PC-9 (cell line): ENCODE measurements at places on chromosomes 7 and 10. TPM values are rescaled to one million over a fixed set of nuclear protein-coding genes. Genes with fewer than 3 reads are reported as not detected.
A peak's percentile ranks its signal among the peaks of the same experiment; 100 is the strongest.

DNA sequence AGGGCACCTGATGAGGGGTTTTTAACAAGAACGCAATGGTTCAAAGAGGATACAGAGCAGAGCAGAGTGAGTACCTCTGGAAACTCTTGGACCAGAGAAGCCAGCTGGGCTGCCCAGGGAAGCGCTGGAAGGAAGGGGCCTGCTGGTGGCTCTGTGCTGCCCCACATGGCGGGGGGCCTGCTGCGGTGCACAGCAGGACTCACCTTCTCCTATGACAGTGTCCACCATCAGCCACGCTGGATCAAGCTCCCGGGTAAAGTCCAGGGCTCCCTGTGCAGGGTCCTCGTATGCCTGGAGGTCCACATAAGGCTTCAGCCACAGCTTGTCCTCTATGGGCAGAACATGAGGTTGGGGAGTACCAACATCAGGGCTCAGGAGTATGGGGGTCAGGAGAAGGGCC lies 12.5 kb downstream of the EPHA1 start:
- H3K4me3 ChIP-seq = no peak overlapping the region
- H3K36me3 ChIP-seq = 0 out of 2 replicates have a peak, but pooled peaks cover 9% of the 10 kb centered on the region
- no peaks in the 10 kb centered on the region for H3K27me3 ChIP-seq
- H3K4me1 ChIP-seq = no peaks in the 10 kb centered on the region
- no peak overlapping the region for H3K27ac ChIP-seq
- no peak for DNase-seq

DNA sequence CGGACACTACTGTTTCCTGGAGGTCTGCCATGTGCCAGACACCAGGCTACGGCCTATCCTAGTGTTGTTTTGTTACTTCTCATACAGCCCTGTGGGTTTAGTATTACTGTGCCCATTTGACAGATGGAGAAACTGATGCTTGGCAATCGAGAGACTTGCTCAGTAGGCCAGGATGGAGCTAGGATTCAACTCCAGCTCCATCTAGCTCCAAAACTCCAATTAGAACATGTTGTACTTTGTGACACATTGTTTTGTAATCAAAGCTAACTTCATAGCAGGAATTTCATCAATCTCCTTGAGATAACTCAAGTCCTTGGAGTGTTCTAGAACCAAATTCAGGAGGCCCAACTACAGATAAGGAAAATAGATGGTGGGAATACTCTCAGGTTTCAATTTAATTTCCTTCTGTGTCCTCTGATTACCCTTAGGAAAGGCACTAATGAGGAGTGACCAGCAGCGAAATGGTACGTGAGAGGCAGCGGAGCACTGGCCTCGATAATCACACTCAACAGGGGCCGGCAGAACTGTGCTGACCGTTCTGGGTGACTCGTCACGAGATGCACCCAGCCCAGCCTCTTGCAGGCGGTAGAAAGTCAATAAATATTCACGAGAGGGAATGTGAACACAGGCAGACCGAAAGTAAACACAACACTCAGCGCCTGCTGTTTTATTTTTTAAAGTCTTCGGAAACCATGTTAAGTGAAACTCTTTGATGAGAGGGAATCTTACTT lies 269.6 kb upstream of the NEBL start:
- no peak for DNase-seq
- 0 out of 2 replicates have a peak, but pooled peaks cover 7% of the 10 kb centered on the region for H3K4me1 ChIP-seq
- H3K4me3 ChIP-seq = no peak overlapping the region
- H3K27ac ChIP-seq = no peak overlapping the region

GRCh38 chr7:152504367-152504766 lies 68.6 kb upstream of the KMT2C start:
- H3K27me3 ChIP-seq = no peaks in the 10 kb centered on the region

GRCh38 chr7:70512761-70513160 lies 619.2 kb upstream of the GALNT17 start:
- H3K27ac ChIP-seq = no peak overlapping the region
- H3K36me3 ChIP-seq = no peaks in the 10 kb centered on the region
- H3K27me3 ChIP-seq = no peaks in the 10 kb centered on the region

GRCh38 chr7:116259156-116259870 lies 49.0 kb downstream of the TES start:
- DNase-seq = no peak
- H3K27me3 ChIP-seq = no peaks in the 10 kb centered on the region
- H3K27ac ChIP-seq = peak overlapping the region; percentile 30

GRCh38 chr7:132218876-132219275 lies 357.4 kb downstream of the PLXNA4 start:
- no peaks in the 10 kb centered on the region for H3K36me3 ChIP-seq
- peaks cover 68% of the 10 kb centered on the region for H3K27me3 ChIP-seq
- no peaks in the 10 kb centered on the region for H3K4me1 ChIP-seq
- H3K27ac ChIP-seq = no peak overlapping the region
- no peak for DNase-seq
- H3K4me3 ChIP-seq = no peak overlapping the region

Gene ITPRIP
- 6.7 and 8.5 TPM in 2 replicates for total RNA-seq

Gene PURB
- 33.1 and 38.2 TPM in 2 replicates for total RNA-seq
